ENCODE measurements at places on chromosomes 3 and 15.

- no peak for DNase-seq
These were observed 59.0 kb downstream of the FAM174B start for GRCh38 chr15:92596623-92597022.

DNA sequence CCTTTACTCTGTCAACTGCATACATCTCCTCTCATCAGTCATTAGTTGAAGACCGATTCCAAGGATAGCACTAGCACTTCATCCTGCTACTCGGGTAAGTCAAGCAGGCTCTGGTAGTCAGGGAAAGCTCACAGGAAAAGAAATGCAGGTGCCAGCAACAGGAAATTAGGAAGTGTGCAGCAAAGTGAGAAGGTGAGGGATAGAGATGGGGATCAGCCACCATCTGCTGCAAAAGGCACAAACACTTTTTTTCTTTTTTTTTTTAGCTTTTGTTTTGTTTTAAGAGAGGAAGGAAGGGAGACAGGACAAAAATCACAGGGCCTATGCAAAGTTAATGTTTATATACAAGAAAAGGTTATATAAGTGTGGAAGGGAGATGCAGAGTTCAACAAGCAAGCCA is 9.0 kb upstream of the BTLA start:
- no peak for DNase-seq

DNA sequence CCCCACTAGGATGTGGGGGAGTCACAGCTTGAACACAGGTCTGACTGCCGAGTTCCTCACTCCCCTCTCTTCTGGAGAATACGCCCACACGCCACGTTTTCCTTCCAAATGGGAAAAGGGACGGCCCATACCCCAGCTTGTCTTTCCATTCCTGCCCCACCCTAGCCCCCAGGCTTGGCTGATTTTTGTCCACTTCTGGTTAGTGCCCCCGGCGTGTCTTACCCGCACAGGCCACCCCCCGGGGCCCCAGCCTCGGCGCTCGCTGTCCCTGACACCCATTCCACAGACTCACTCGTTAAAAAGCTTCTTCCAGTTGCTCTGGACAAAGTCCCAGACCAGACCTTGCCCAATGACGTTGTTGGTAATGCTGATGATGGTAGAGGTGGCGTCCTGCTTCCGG is 14.5 kb downstream of the MESP2 start:
- DNase-seq: no peak

DNA sequence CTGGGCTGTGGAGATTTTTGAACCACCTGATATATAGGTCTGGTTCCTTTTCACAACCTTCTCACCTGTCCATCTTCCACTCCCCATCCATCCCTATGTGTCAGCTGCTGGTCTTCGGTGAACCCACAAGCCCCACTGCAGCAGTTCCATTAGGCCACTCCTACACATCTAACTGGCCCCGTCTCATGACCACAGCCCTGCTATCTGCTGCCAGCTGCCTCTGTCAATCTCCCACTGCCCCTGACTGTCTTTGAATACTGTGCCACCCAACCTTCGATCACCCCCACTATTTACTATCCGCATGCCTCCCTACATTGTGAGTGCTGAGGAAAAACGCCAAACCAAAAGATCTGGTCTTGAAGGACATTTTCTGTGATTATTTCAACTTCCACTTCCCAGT is 795.4 kb downstream of the IGSF11 start:
- no peak for DNase-seq

DNA sequence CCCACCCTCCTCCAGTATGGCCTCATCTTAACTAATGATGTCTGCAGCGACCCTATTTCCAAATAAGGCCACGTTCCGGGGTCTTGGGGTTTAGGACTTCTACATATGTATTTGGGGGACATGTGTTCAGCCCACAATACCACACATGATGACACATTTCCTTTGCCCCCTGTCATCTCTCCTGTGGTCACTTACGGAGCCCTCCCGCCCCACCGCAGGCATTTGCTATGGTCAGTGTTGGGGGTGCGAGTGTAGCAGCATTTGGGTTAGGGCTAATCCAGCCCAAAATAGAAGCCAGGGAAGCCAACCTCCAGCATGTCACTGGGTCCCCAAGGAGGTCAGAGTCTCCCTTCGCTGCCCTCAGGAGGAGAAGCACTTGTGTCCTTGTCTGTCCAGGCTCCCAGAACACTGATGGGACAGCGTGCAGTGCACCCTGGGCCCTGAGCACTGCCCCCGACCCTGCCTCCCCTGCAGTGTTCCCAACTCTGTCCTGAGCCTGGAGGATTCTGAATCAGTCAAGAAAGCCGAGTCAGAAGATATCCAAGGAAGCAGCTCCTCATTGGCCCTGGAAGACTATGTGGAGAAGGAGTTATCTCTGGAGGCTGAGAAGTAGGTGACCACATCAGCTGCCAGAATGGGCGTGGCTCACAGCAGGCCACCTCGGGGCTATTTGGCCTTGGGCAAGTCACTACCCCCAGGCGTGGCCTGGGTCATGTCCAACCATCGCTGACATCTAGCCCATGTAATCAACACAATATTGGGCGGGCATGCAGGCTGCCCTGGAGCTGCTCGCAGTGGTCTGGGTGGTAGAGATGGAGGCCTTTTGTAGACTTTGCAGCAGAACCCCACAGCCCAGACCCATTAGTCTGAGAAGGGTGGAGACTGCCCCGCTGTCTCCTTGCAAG is 46.9 kb upstream of the FGD5 start:
- DNase-seq: no peak

GRCh38 chr3:112982710-112983109 is 7.8 kb upstream of the CD200R1 start:
- no peak for DNase-seq

GRCh38 chr3:20288050-20288449 is 102.0 kb upstream of the SGO1 start:
- no peak for DNase-seq

DNA sequence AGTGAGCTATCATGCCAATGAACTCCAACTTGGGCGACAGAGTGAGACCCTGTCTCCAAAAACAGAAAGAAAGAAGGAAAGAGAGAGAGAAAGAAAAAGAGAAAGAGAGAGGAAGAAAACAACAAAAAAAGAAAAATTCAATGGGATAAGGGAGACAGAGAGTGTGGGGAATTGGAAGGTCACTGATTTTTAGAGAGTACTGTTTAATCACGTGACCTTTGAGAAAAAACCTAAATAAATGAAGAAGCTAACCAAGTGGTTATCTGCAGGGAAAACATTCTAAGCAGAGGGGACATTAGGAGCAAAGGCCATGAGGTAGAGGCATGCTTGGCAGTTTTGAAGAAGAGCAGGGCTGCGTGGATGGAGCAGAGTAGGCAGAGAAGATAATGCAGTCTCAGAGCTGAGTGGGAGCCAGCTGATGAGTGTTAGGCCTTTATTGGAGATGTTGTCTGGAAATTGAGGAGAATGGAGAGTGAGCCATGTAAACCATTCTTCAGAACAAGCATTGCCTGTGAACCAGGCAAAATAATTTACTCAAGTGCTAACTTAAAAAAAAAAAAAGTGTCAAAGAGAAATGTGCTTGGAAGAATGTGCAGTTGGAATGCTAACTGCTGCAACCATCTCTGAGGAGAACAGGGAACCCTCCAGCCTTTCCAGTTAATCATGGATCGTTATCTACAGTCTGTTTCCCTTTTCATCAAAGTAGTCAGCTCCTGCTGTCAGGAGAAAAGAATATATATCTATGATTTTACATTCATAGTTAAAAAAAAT is 377.3 kb upstream of the SEMA6D start:
- no peak for DNase-seq

DNA sequence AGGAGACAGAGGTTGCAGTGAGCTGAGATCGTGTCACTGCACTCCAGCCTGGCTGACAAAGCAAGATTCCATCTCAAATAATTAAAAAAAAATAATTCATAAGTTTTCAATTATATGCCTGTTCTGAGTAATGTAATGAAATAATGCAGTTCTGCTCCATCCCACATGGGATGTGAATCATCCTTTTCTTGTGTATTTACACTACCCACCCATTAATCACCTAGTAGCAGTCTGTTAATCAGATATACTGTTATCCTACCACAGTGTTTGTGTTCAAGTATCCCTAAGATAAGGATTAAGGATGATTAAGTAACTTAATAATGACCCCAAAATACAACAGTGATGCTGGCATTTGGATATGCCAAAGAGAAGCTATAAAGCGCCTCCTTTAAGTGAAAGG is 38.8 kb downstream of the PIGB start:
- DNase-seq: no peak

- DNase-seq: no peak
These were observed 263.2 kb downstream of the CHST2 start for GRCh38 chr3:143382816-143383215.

GRCh38 chr3:116663161-116664110 is 46.1 kb upstream of the TUSC7 start:
- no peak for DNase-seq

DNA sequence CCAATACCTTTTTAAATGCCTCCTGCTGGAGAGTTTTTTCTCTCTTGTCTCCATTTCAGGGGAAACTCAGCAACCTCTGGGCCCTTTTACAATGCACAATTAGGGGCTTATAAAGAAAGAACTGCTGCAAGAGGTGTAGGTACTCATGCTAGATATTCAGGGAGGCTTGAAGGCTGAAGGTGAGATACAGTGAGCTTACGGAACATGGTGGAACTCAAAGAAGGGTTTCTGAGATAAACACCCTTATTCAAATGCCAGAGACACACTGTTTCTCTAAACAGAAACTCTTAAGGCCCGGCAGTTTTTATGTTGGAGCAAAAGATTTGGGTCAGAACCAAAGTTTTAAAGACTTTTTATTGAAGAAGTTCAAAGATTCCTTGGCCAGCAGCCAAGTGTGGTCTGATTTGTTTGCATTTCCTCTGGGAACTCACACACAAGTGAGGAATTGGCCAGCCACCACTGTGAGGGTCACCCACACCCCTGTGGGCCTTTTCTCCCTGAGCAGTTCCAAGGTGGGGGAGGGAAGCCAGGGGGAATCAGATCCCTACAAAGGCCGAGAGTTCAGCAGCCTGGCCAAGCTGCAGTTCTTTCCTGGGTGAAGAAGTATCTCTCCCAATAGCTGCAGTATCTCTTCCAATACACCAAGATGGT is 47.8 kb downstream of the TNFAIP8L3 start:
- no peak for DNase-seq

GRCh38 chr15:64237677-64238076 is 74.9 kb upstream of the PPIB start:
- no peak for DNase-seq

- no peak for DNase-seq
These were observed 66.7 kb downstream of the PLD1 start for GRCh38 chr3:171743327-171744157.

GRCh38 chr3:8882171-8882593 is 81.1 kb downstream of the RAD18 start:
- no peak for DNase-seq

- DNase-seq: no peak
These were observed 129.2 kb upstream of the DPH6 start for GRCh38 chr15:35674873-35675781.

DNA sequence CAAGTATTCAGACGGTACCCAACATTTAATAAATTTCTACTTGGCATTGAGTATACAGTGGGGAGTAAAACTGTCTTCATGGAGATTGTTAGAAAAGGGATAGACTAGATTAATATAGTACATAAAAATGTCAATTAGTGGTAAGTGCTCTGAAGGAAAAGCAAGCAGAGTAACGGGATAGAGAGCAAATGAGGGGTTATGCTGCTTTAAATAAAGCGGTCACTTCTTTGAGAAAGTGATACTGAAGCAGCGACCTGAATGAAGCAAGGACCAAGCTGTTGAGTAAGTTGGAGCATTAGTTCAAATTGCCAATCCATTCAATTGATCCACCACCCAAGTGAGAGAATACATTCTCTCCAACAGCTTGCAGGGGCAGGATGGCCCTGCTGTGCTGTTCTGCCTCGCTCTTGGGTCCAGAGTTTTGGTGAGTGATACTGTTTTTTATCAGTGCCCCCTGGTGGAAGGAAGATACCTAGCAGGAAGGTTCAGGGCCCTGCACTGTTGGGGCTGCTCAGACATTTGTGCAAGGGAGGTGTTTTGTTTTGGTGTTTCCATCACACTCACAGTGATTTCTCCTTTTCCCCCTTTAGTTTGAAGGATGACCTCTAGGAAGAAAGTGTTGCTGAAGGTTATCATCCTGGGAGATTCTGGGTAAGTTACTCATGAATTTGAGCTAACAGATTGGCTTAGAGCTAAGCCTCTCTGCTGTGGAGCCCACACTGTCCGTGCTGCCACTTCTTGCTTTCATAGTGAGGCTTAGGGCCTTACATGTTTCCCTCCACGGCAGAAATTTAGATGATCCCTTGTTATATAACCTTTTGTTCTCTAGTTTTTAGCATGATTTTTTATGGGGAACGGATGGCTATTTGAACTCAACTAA is 69.0 kb downstream of the RAB7A start:
- peak; percentile 51 for DNase-seq

DNA sequence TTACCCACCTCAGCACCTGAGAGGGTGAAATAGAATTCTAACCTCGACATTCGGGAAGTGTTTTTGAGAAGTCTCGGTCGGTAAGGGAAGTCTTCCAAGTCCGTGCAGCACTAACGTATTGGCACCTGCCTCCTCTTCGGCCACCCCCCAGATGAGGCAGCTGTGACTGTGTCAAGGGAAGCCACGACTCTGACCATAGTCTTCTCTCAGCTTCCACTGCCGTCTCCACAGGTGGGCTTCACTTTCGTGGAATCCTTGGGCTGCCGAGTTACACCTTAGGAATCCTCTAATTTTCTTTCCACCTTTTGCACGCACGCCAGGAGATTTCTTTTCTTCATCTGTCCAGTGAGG is 775 bp downstream of the CCNDBP1 start:
- no peak for DNase-seq

GRCh38 chr3:156781310-156782230 is 44.6 kb upstream of the LEKR1 start:
- DNase-seq: no peak

DNA sequence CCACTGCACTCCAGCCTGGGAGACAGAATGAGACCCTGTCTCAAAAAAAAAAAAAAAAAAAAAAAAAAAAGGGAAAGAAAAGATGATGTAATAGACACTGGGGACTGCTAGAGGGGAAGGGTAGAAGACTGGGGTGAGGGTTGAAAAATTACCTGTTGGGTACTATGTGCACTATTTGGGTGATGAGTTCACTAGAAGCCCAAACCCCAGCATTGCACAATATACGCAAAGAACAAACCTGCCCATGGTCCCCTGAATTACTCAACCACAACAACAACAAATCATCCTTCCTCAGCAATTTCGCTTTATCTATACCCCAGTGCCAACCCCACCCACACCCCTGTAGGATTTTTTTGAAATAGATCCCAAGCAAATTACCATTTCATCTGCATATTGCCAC is 13.5 kb downstream of the NIPA1 start:
- DNase-seq: no peak

- DNase-seq: no peak
These were observed 2.2 kb downstream of the TRPC1 start for GRCh38 chr3:142726017-142726416.

- DNase-seq: no peak
These were observed 19.2 kb downstream of the ALS2CL start for GRCh38 chr3:46674031-46674845.

DNA sequence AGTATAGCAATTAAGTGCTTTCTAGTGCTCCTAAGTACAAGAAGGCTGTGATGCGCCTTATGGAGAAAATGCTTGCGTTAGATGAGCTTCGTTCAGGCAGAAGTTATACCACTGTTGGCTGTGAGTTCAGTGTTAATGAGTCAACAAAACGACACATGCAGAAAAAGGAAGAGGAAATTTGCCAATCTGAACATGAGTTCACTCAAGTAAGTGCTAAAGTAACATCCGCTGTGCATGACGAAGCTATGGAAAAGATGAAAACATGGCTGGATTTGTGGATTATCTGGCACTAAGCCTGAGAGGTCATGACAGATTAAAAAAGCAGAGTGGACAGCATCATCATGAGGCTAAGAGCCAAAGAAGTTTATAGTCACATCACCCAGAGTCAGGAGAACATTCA is 36.9 kb downstream of the SH3BP5 start:
- DNase-seq: no peak

Measured in activated gamma-delta T cell treated with anti-CD3 and anti-CD28 coated beads, Interleukin-2, amount 50 U/mL, for 16 hours (primary cell).